ENCODE measurements at places on chromosomes 1 and 21.

GRCh38 chr1:186925881-186926669 lies 97.3 kb downstream of the PLA2G4A start:
- no peak for DNase-seq

- DNase-seq, result no peak
These were observed 130.2 kb downstream of the TGFBR3 start for GRCh38 chr1:91755702-91756287.

- no peak for DNase-seq
These were observed 86.7 kb upstream of the USP24 start for GRCh38 chr1:55301912-55302311.

DNA sequence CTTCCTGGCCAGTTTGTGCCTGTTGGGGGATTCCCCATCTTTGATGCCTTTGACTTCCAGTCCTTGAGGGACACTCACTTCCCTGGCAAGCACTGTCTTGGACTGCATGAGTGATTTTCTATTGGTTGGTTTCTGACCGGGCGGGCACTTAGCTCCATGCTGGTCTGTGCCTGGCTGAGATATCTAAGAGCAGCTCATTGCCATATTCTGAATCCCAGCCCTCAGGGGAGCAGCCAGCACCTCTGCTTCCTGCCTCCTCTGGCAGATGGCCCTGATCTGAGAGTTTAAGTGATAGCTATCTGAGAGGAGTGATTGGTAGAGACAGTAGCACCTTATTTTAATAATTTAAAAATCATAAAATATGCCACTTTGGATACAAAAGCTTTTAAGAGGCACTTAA lies 52.5 kb downstream of the DISC1 start:
- DNase-seq, result no peak

GRCh38 chr1:183033205-183033604 lies 10.0 kb downstream of the LAMC1 start:
- no peak for DNase-seq

DNA sequence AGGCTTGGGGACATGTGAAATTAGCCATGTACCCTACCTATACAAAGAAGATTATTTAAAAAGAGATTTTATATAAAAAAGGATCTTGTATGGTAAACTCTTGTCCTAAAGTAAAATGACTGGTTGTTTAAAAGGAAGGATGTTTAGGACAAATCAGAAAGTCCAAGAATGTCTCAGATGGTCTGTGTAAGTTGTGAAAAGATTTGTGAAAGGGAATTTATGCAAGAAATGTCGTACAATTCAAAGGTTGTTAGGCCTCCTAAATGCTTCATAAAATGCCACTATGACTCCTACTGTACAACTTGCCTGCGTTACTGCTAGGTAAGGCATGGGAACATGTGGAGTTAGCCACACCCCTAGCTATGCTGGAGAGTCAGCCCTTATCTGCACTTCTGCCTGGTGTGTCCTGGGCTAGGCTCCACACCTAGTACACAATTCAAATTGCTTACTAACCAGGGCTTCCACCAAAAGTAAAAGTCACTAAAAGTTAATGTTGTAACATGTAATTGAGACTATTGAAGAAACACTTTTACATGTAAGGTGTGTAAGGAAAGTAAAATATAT lies 19.7 kb downstream of the PRDX6 start:
- DNase-seq, result no peak

GRCh38 chr1:183844806-183845205 lies 39.9 kb downstream of the RGL1 start:
- DNase-seq, result no peak

- no peak for DNase-seq
These were observed 1.6 kb downstream of the C1orf21 start for GRCh38 chr1:184388319-184388889.

DNA sequence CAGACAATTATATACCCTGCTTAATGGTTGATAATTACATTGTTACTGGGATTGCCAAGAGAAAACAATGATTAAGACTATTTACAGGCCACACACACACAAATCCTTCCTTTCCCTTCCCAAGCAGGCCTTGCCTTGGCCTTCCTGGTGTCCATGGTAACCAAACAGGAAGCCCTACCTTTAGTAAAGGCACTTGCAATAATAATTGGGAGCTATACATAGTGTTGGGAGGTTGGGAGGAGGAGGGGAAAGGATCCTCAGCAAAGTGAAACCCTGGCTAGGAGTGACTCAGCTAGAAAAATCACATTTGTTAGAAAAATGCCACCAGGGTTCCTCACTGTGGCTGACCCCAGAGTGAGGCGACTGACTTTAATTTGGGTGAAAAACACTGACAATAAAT lies 122.3 kb upstream of the ADAR start:
- DNase-seq, result no peak

DNA sequence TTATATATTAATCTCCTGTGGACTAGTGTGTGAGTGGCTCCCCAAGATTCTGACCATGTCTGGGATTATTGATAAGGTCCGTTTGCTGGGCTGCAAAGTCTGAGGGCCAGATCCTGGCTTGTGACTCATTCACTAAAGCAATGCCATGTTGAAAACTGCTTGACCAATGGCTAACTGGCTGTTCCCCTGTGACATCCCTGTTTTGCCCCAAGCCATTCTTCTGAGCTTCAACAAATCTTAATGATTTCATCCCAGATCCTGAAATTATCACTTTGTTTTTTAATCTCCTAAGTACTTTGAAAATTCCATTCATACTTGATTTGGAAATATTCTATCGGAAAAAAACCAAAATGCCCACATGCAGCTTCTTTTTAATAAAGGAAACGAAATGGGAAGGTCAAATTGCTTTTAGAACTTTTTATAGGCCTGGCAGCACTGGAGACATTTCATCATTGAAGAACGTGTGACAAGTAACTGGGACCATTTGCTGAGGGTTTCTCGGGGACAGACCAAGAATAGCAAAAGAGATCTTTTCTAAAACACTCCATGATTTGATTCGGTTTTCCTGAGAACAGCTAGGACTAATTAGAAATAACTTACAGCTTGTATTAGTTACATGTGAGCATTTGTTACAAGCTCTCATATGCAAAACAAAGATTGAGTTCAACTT lies 121.3 kb downstream of the TGFB2 start:
- DNase-seq, result no peak

All from effector memory CD4-positive, alpha-beta T cell (primary cell).